ENCODE measurements at places on chromosomes 4 and X.

- DNase-seq = no peak
Observed at GRCh38 chr4:26077756-26078155, 163.7 kb downstream of the SMIM20 start.

GRCh38 chrX:117134983-117135382, 672.2 kb upstream of the CT83 start:
- no peak for DNase-seq

DNA sequence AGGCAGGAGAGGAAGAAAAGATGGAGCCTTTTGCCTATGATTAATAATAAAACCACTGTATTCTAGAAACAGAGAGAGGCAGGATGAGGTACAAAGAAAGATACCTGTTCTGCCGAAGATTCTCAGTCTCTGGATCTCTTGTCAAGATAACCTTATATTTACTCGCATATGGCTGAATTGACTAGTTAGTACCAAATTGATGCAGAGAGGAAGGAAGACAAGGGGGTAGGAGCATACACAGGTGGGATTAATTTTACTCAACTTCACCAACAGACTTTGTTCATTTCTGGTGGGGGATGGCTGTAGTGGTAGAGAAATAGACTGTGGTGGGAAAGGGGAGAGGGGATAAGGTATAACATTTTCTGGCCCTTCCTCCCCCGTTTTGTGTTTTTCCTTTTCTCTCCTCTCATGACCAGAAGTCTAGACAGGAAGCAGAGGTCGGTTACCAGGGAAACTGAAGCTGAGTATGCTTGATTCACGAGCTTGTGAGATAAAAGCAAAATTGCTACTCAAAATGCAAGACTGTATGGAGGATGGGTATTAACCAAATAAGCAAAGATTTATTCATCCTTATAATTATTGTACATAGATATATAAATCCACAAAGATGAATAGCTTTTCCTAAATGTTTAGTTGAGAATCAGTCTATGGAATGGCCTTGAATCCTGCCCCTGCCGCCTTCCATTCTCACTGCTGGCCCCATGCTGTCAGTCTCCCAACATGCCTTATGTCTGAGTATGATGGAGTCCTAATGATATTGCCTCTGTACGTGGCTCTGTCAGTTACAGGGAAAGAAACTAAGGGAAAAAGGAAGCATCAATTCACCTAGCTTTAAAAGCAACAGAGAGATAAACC, 17.8 kb upstream of the PAGE2B start:
- no peak for DNase-seq

- no peak for DNase-seq
Observed at GRCh38 chr4:133865612-133866327, 335.8 kb downstream of the PABPC4L start.

DNA sequence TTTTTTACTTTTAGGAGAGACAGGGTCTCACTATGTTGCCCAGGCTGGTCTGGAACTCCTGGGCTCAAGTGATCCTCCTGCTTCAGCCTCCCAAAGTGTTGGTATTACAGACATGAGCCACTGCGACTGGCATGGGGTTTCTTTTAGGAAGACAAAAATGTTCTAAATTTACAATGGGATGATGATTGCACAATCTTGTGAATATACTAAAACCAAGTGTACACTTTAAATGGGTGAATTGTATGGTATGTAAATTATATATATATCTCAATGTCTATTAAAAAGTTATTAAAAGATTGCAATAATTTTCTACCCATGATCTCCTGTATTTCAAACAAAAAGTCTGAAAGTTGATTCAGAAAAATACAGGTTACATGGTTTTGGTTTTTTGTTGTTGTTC, 9.1 kb upstream of the MAGIX start:
- no peak for DNase-seq

DNA sequence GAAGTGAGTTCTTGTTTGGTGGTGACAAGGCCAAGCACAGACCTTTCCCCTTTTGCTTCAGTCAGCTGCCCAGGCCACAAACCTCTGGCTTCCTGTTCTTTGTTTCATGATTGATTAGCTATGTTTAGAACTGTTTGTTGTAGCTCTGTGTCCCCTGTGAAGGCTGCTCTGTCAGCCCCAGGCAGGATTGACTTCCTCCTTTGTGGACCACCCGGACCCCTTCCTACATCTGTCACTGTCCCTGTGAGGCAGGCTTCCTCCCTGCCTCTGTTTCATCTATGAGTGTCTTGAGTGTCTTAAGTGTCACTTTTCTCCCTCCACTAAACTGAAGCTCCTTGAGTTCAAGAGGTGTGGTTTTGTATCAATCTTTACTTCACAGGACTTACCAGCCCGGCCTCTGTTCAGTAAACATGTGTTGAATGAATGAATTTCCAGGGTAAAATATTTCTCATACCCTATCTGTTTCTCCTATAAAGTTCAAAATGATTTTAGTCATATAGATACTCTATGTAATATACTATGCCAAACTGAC, 83.5 kb downstream of the ZNF674 start:
- DNase-seq = no peak

DNA sequence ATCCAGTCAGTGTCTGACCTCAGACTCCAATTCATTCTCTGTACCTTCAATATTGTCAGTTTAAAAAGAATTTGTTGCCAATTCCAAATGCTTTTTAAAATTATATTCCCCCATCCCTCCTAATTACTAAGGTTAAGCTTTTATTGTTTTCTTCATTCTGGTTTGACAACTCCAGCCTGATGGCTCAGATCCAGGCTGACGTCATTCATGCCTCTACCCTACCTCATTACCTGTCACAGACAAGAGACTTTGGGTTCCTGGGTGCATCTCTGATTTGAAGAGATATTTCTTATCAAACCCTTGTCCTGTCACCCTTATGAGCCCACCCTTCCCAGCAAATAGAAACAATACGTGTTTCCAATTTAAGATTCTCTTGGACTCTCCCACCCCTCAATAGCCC, 300.2 kb upstream of the CLNK start:
- DNase-seq = no peak

- no peak for DNase-seq
Observed at GRCh38 chrX:99384594-99385374, 1025.3 kb downstream of the PCDH19 start.

- DNase-seq = no peak
Observed at GRCh38 chr4:119490335-119490734, 138.3 kb downstream of the PDE5A start.

DNA sequence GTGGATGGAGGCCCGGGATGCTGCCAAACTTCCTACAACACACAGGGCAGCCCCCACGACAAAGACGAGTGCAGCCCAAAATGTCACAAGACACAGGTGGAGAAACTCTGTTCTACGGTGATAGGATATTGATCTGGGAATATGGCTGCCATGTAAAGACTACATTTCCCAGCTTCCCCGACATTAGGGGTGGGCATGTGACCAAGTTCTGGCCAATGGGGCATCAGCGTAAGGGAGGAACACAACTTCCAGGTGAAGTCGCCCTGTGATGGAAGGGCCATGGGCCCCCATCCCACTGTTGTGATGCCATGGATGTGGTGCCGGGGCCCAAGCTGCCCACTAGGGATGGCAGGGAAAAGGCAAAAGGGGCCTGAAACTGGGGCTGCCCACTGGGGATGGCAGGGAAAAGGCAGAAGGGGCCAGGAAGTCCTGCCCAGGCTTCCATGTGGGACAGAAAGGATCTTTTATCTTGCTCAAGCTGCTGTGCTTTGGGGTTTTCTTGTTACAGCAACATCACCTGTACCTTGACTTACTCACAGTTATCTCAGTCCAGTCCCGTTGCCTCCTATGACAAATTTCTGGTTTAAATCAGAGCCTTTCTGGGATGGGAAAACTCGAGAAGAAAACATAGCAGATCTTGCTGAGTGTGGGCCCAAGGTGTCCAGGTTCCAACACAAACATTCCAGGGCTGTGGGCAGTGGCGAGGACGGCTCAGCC, 9.7 kb upstream of the ADRA2C start:
- DNase-seq = no peak

GRCh38 chrX:46770817-46771163, 11.9 kb upstream of the SLC9A7 start:
- DNase-seq = no peak

DNA sequence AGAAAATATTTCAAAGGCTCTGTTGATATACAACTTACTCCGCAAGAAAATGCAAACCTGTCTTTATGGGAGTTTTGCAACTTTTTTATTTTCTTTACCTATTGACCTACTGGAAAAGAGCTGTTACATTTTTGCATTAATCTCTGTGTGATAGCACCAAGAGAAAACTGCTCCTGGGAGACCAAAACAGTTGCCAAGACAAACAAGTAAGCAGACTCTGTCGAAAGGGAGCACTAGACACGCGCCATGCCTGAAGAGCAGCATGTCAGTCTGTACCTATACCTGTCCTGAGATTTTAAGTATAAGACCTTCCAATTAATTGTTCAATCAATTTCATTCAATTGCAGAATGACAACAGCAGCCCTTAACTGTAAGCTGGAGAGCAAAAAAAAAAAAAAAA, 56.0 kb upstream of the TECRL start:
- no peak for DNase-seq

GRCh38 chr4:161486461-161486860, 677.3 kb downstream of the FSTL5 start:
- DNase-seq = no peak

DNA sequence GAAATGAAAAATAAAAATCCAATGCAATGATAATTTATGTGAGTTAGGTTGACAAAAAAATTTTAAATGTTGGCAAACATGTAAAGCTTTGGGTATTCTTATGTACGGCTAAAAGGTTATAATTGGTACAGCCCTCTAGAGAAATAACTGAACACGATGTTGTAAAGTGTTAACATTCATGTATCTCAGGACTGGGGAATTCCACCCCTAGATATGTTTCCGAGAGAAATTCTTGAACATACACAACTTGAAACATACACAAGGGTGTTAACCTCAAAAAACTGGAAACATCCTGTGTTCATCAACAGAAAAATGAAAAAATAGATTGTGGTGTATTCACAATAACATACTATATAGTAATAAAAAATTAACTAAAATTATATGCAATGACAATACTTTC, 91.8 kb downstream of the CHM start:
- no peak for DNase-seq

DNA sequence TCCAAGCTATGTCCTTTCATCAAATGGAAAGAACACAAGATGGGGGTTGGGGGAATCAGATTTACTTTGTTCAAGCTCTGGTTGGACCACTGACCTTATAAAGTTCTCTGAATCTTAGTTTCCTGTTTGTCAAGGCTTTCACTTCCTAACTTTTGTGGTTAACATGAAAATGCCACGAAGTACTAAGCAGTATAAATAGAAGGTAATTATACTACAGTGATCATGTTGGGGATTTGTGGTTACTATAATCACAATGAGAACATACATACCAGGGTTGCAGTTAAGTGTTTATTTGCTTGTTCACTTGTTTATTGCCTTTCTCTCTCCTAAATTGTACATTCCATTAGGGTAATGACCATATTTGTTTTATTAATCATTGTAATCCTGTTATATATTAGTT, 53.2 kb downstream of the SPRY1 start:
- no peak for DNase-seq

DNA sequence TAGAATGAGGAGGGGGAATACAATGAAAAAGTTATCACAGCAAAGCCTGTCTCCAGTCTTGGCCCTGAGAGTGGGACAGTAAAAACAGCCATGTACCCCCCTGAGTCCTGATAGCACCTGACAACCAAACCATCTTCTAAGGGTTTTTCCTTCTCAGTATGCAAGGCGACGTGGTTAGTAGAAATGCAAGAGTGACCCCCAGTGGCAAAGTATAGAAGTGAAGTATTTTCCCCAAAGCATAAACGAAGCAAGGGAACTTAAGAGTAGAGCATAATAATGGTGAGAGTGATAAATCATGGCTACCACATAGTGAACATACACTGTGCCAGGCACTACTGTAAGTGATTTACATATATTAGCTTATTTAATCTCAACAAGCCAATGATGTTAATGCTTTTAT, 52.8 kb downstream of the FAM47C start:
- DNase-seq = no peak

- DNase-seq = no peak
Observed at GRCh38 chrX:72269671-72270251, 7.3 kb downstream of the RPS4X start.

DNA sequence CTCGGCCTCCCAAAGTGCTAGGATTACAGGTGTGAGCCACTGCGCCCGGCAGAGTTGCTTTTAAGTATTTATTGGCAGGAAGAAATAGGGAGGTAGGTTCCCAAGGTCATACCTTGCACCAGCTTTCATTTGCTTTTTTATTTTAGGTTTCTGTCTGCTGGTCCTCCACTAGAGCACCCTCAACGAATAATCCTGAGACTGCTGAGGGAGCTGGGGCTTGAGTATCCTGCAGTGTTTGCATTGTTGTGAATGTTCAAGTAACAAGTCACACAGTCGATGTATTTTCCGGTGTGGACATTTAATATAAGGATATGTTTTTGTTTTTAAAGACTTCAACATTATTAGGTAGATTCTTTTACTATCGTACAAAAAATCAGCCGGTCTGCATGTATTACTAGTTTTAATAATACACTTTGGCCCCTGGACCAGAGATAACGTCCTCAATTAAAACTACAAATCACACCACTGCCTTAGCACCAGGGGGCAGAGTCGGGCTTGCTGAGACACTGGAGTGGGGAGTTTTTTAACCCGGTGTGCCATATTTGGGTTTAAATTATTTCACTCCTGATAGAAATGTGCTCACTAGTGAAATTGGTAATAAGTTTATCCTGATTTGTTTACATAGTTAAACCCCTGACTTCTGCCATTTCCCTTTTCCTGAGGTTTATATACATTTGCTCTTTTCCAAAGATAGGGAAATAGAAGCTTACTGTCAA, 11.6 kb downstream of the SMIM20 start:
- DNase-seq = peak; percentile 18

DNA sequence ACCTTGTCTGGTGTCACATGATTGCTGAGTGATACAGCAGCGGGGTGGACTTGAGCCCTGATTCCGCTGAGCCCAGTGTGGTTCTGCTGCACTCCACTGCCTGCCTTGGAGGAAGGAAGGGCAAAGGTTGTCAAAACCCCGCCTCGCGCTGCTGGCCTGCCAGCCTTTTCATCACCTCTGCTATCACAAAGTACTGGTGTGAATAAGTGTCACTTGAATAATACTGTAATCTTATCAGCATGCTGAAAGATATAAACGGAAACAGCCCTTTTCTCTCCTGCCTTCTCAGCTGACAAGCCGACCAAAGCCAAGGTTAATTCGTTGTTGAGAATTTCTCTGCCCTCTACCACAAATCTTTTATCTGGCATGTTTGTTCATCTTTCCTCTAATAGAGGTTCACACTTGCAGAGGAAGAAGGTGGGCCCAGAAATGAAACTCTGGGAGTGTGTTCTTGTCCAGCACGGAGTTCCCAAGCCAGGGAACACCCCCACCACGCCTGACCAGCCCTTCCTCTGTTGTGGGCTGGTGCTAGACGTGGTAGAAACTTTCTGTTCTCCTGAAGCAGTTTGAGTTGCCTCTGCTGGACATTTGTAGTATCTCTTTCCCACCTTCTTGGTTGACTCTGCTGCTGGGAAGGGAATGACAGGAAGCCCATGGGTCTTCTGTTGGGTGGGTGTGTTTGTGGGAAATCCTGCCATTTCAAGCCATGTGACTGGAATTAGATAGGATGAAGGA, 21.5 kb downstream of the FHDC1 start:
- DNase-seq = no peak
